ENCODE measurements at places on chromosomes 6 and 20.

- DNase-seq: no peak
These were observed 504.4 kb upstream of the NOX3 start for GRCh38 chr6:155959898-155960495.

DNA sequence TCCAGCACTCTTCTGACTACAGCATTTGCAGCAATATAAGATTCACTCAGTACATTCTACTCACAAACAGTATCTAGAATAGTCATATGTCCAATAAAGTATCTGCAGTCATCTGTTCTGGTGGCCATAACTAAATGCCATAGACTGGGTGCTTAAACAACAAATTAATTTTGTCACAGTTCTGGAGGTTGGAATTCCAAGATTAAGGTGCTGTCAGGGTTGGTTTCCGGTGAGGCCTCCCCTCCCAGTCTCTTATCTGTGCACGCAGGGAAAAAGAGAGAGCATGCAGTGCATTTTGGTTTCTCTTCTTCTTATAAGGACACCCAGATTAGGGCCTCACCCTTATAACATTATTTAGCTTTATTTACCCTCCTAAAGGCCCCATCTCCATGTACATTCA, 21.3 kb upstream of the NUS1 start:
- no peak for DNase-seq

- DNase-seq: no peak
These were observed 26.5 kb downstream of the HIVEP2 start for GRCh38 chr6:142918339-142919042.

- no peak for DNase-seq
These were observed 58.0 kb downstream of the AHI1 start for GRCh38 chr6:135439549-135439948.

GRCh38 chr6:83303426-83303825, 110.3 kb downstream of the RWDD2A start:
- no peak for DNase-seq

DNA sequence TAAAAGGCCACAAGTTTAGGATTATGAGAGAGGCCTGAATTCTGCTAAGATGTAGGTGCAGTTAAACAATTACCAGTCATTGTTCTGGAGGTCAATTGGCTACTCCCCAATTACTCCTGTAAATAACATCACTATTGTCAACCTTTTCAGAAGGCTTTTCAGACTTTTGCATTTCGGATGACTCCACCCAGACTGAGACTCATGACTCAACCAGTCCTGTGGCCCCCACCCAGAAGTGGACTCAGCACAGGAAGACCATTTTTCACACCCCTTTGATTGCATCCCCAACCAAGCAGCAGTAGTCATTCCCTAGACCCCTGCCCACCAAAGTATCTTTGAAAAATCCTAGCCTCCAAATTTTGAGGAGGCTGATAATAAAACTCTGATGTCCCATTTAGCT, 139.3 kb upstream of the SLC22A16 start:
- DNase-seq: no peak

GRCh38 chr6:72675396-72675795, 53.5 kb downstream of the KCNQ5 start:
- DNase-seq: no peak

Data from body of pancreas (tissue), 4 donors.